Renal pelvis (tissue), 12 donors: ENCODE measurements at places on chromosomes 1 and 21. TPM values are rescaled to one million over a fixed set of nuclear protein-coding genes. Genes with fewer than 3 reads are reported as not detected.

DNA sequence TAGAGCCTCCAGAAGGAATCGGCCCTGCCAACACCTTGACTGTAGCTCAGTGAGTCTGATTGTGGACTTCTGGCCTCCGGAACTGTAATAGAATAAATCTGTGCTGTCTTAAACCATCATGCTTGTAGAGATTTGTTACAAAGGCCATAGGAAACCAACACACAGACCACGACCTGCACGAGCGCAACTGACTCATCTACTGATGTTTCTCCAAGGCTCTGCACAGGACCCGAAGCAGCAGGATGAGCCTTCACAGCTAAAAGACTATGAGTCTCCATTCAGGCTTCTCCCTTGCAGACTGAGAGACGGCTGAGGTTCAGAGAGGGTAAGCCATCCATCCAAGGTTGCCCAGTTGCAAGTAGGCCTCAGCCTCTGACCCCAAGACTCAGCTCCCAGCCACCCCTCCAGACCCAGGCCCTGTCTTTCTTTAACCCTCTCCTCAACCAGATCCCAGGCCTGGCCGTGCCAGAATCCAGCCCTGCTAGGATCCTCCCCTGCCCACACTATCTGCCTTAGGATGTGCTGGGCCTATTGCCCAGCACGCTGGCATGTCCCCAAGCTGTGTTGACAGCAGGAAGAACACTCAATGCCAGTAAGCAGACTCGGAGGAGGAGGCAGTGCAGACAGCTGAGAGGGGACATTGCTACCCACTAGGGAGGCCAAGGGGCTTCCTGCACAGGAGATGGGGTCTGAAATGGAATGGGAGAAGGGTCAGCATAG is 109.0 kb downstream of the HMGB4 start:
- no peak for DNase-seq

Gene KCNJ6
- 0.30 TPM for polyA plus RNA-seq

DNA sequence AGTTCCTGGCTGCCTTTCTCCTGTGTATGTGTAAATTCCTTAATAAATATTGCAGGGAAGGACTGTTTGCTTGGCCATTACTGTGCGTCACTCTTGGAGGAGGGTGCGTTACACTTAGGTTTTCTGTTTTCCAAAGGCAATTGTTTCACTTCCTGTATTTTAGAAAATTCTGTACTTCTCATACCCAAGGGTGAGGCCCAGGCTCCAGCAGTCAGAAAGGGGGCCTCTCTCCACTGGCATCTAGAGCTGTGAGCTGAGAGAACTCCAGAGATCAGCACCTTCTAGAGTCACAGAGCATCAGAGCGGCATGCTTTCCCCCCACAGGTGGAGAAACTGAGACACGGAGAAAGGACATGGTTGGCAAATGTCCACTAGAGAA is 27.0 kb upstream of the ZFP69B start:
- DNase-seq: no peak

Gene ATXN7L2
- 13.1 TPM for polyA plus RNA-seq

DNA sequence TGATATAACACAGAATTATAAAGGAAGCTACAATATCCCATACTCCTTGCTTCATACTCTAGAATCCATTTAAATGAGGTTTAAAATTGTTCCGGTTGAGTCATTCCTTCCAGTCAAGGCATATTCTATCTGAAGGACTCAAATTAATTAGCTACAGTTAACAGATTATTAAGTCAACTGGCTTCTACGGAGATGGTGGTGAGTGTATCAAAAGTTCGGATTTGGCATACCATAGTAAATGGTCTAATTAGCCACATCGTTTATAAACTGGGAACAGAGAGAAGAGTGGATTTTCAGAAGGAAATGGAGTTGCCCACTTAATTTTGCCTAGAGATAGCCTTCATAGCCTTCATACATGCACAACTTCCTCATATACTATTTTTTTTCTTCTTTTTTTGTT is 1095.3 kb downstream of the TTLL7 start:
- DNase-seq: no peak

- no peak for DNase-seq
These were observed 6.2 kb downstream of the HNRNPR start for GRCh38 chr1:23337869-23338268.

Gene LEFTY1
- 6.9 TPM for polyA plus RNA-seq

DNA sequence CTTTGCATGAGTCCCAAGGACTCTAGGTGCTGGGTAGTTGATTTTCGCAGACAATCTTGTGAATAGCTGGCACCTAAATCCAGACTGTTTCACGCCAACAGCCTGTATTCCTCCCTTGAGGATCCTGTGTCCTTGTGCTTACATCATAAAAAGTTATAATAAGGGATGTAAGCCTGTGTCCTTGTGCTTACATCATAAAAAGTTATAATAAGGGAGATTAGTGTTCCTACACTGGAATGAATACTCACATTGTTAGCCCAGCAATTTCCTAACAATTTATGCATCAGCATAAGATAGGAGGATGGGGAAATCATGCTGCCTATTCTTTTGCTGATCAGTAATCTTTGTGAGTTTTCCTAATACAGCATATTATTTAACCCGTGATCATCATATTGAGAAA is 4.0 kb upstream of the HSD3B2 start:
- DNase-seq: no peak

Gene LRRC38
- polyA plus RNA-seq: 0.16 TPM

DNA sequence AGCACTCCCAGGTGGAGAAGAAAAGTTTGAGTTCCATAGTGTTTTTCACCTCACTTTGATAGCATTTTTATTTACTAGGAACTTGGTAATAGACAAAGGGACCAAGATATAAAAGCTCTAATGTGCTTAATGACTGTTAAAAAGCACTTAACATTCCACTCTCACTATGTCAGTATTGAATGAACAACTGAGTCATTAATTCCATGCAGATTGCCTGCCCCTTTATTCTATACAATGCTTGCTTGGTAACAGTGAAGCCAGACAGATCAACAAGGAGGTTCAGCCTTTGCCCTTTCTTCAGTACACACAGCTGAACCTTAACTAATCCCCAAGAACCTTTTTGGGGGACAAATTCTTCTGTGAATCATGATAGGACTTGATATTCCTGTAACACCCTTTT is 425.5 kb downstream of the NUF2 start:
- DNase-seq: no peak

DNA sequence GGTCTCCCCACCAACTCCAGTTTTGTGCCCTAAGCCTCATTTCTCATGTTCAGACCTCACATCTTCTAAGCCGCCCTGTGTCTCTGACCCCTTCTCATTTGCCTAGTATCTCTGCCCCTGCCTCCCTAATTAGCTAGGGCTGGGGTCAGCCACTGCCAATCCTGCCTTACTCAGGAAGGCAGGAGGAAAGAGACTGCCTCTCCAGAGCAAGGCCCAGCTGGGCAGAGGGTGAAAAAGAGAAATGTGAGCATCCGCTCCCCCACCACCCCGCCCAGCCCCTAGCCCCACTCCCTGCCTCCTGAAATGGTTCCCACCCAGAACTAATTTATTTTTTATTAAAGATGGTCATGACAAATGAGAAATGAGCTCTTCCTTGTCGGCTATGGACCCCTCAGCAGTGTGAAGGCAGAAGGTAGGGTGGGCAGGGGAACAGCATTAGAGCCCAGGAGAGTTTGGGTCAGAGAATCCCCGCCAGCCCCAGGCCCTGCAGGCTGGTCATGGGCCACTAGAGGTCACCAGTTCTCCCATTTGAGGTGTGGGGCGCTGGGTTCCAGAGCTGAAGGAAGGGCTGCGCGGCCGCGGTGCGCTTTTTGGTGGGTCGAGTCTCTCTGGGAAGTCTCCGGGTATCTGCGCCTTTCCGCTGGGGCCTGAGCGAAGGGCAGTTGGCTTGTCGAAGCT is 11.5 kb downstream of the ADAMTSL4 start:
- DNase-seq: peak; percentile 86

- no peak for DNase-seq
These were observed 24.8 kb downstream of the RAB4A start for GRCh38 chr1:229295745-229296144.

GRCh38 chr1:199009447-199009846 is 370.6 kb downstream of the PTPRC start:
- no peak for DNase-seq
